ENCODE measurements at places on chromosomes 4 and X.

- no peak for DNase-seq
These were observed 375.6 kb upstream of the SMIM31 start for GRCh38 chr4:164378361-164378760.

GRCh38 chr4:147136310-147136709 is 190.6 kb upstream of the TTC29 start:
- DNase-seq: no peak

GRCh38 chr4:83054928-83055327 is 19.9 kb downstream of the COPS4 start:
- DNase-seq: peak; percentile 7

- DNase-seq: no peak
These were observed 27.5 kb upstream of the MXD4 start for GRCh38 chr4:2289311-2289954.

DNA sequence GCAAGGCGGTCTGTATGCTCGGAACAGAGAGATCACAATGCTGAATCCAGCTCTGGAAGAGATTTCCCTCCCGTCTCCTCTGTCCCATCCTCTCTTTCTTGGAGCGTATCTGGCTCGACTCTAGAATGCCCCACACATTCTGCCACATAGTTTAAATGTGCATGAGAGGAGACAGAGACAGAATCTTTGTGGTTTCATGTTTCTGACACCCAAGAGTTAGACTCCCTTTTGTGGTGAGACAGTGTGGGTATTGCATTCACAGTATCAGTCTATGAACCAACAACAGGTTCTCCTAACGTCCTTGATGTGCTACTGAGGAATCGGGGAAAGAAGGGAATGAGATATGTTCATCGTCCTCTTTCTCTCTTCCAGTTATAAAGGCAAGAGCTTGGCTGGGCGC is 25.3 kb downstream of the FAM47E start:
- DNase-seq: no peak

DNA sequence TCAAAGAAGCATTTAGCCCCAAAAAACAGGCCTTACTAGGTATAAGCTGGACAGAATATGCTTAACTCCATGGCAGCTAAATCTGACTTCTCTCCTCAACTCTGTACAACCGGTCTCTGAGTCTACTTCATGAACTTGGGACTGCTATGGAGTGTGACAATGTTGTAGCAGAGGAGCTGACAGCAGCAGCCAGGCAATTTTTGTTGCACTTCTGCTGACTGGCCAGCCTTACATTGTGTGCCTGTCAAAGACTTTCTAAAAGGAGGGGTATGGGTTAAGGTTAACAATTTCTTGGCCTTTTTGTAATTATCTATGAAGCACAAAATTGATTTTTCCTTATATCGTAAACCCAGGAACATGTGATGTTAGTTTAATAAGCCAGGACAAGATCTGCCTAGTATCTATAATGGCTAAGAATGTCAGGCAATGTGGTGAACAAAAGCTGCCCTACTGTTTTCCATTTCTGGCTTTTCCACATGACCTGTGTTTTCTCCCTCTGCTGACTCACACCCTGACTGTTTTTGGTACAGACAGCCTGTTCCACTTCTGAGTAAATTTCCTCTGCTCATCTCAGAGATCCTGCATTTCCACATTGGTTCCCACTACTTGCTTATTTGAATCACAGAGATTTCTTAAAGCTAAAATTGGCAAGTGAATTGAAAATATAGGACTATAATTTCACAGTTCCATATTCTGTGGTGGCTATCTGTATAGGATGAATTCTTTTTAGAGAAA is 9.3 kb downstream of the NOX1 start:
- peak; percentile 4 for DNase-seq

DNA sequence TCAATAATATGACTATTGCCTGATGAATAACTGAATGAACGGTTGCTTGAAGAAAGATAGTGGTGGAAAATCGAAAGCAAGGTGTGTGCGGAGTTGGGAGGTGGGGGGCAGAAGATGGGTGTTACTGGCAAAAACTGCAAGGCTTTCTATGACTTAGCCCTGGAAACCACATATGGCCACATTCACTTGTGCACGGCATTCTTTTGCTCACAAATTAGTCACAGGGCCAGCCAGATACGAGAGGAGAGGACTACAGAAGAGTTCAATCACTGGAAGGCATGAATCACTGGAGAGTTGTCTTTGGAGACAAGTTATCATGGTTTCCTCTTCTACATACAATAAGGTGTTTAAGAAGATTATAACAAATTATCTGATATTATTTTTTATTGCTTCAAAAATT is 626.5 kb upstream of the CPEB2 start:
- peak; percentile 2 for DNase-seq

DNA sequence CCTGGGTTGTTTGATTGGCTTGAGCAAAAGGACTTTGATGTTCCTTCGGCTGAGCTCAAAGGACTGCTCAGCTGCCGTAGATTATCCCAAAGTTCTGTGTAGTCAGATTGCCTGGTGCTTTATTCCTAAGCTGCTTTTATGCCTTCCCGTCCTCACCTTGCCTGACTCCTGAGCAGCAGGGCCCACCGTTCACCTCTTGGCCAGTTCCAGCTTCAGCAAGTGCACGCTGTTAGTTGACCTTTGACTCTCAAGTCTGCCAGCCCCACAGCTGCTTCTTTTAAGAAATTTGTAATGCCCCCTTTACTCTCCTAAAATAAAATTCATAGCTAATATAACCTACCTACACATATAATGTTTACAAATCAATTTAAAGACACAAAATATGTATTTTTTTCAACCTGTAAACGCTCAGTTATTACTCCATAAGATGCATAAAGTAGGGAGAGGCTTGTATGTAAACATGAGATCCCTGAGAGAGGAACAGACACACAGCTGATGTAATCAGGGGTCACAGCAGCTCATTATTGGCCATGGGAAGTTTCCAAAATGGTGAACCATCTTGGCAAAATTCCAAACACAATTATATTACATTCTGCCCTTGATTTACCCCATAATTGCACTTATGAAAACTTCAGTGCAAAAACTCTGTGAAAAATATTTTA is 28.6 kb downstream of the UCHL1 start:
- DNase-seq: no peak

DNA sequence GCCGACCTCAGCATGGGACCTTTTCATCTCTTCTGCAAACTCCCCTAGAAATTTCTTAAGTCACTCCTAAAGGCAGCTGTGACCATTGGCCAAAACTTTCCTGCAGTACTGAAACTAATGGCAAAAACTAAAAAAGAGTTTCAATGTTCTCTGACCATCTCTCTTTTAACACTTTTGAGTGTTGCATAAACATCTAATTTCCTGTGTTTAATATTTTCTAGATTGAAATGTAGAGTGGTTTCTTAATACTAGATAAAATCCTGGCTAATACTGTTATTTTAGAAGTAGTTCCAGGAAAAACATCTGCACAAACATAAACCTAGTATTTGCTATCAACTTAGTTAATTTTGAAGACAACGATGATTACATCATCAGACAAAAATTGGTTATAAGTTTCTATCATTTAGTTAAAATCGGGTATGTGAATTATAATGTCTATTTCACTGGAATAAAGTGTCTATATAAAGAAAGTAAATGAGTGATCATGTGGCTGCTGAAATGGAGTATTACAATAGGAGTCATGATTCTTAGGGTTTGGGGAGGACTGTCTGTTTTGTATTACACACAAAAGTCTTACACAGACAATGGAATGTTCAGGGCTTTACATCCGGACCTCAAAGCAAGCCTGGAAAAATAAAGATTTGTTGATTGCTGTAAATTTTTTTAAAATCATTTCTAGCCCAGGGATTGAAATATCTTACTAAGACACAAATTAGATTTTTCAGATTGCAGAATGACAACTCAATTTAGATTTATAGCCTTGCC is 1323.4 kb downstream of the C4orf33 start:
- DNase-seq: no peak

GRCh38 chrX:17964871-17965270 is 103.8 kb upstream of the RAI2 start:
- no peak for DNase-seq

DNA sequence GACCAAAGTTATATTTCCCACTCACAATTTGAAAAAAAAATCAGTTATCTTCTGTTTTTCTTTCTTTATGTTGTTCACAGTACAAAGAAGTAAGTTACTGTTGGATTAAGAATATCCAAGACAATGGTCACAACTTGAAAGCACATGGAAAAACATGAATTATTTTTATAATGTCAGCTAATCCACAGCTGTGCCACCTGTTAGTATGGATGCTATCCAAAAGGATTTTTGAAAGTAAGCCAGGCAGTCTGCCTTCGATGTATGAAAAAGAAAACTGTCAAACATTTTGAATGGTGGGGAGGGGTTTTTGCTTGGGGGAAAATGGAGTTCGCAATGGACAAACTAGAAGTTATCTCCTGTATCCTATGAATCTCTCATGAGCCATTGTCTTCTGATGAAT is 6.2 kb downstream of the GPM6A start:
- no peak for DNase-seq

GRCh38 chr4:12689457-12689856 is 794.7 kb downstream of the RAB28 start:
- DNase-seq: no peak

GRCh38 chr4:23290656-23291055 is 597.9 kb downstream of the GBA3 start:
- DNase-seq: peak; percentile 13

GRCh38 chrX:152197465-152197864 is 59.1 kb upstream of the MAGEA10 start:
- DNase-seq: no peak

GRCh38 chr4:147813109-147813773 is 81.4 kb downstream of the ARHGAP10 start:
- no peak for DNase-seq

DNA sequence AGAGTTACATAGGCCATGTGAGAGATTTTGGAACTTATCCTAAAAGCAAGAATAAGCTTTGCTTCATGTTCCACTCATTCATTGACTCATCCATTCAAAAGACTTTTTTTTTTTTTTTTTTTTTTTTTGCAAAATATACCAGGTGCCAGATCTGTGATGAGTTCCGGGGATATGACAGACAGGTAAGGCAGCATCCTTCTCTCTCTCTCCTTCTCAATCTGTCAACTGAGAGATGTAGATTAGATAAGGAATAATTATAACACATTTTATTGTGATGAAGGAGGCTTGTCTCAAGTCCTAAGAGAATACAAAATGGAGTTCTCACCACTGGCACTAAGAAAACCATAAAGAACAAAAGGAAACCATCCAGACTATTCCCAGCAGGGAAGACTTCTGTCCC is 190.2 kb upstream of the CPEB2 start:
- no peak for DNase-seq

GRCh38 chr4:153639833-153640802 is 44.0 kb upstream of the TLR2 start:
- DNase-seq: no peak

Data from urothelium cell line (cell line).